ENCODE measurements at places on chromosomes 16 and 17. TPM values are rescaled to one million over a fixed set of nuclear protein-coding genes. Genes with fewer than 3 reads are reported as not detected.

- H3K27me3 ChIP-seq, result no peaks in the 10 kb centered on the region
- peak overlapping the region; percentile 81 for H3K27ac ChIP-seq
- peaks cover 49% of the 10 kb centered on the region for H3K4me1 ChIP-seq
- H3K4me3 ChIP-seq, result no peak overlapping the region
- H3K36me3 ChIP-seq, result no peaks in the 10 kb centered on the region
- no peak for DNase-seq
These were observed 9.9 kb downstream of the CYGB start for GRCh38 chr17:76527430-76528111.

DNA sequence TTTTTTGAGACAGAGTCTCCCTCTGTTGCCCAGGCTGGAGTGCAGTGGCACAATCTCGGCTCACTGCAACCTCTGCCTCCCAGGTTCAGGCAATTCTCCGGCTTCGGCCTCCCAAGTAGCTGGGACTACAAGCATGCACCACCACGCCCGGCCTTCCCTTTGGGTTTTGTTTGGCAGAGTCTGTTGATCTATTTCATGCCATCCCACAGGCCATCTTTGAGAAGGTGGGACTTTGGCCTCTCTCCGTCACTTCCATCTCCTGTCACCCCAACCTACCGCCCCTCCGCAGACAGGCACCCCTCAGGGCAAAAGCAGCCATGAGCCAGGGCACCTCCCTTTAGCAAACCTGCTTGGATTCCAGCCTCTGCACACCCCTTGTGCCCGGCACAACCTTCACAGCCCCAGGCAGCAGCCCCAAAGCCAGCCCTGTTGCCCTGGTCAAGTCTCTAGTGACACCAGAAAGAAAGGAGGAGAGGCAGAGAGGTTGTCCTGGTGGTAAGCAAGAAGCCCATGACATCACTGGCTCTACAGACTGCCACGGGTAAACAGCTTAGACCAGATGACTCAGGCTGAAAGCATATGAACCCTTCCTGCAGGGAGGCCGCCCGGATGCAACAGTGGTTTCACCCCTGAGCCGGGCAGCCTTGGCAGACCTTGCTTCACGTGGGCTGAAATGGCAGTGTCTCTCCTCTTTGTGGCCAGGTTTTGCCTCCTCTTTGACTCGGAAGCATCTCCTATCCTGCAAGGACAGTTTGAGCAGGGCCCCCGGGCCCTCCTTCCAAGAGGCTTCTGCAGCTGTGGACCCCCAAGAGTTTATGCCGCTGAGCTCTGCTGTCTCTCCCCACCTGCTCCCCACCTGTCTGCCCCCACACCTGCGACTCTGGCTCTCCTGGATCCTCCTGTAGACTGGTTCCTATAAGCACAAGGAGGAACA is 8.1 kb upstream of the TIMP2 start:
- no peaks in the 10 kb centered on the region for H3K27me3 ChIP-seq
- peak overlapping the region; percentile 70 for H3K27ac ChIP-seq
- no peak overlapping the region for H3K4me3 ChIP-seq
- H3K36me3 ChIP-seq, result no peaks in the 10 kb centered on the region

DNA sequence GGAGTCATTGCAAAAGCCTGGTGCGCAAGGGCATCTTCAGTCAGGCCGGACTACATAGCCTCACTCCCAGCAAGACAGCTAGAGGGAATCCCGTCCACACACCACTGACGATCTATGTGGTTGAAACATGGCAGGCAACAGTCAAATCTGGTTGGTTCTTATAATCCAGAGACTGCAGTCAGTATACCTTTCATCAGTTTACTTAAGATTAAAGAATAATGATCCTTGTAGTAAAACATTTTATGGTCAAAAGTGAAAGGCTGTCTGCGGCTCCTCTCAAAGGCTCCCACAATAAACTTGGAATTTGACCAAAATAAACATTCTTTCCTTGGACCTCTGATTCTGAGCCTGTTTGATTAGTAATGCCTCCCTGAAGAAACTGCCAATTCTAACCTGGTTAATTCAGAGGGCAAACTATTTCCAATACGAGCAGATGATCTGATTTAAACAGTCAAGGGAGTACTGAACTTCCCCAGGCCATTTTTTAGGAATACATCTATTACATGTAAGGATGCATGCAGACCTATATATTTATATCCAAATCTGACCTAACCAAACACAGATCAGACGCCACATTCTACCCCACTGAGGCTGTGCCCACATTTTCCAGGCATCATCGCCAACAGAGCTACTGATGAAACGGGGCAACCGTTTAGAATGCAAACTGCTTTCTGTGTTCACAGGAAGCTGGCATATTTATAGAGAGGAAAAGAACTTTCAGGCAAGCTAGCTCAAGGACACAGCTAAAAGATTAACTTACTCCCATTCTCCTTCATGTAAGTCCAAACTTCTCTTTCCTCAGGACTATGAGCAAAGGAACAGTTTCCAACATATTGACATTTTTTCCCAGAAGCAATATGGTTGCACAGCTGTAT is 15.3 kb upstream of the TXNDC11 start:
- H3K36me3 ChIP-seq, result peaks cover 65% of the 10 kb centered on the region
- peaks cover 14% of the 10 kb centered on the region for H3K4me1 ChIP-seq
- no peak overlapping the region for H3K27ac ChIP-seq
- H3K27me3 ChIP-seq, result no peaks in the 10 kb centered on the region
- peak; percentile 70 for DNase-seq
- H3K4me3 ChIP-seq, result no peak overlapping the region

- H3K27me3 ChIP-seq, result no peaks in the 10 kb centered on the region
- no peak for DNase-seq
These were observed 410.1 kb downstream of the NPIPA8 start for GRCh38 chr16:17926461-17926860.

DNA sequence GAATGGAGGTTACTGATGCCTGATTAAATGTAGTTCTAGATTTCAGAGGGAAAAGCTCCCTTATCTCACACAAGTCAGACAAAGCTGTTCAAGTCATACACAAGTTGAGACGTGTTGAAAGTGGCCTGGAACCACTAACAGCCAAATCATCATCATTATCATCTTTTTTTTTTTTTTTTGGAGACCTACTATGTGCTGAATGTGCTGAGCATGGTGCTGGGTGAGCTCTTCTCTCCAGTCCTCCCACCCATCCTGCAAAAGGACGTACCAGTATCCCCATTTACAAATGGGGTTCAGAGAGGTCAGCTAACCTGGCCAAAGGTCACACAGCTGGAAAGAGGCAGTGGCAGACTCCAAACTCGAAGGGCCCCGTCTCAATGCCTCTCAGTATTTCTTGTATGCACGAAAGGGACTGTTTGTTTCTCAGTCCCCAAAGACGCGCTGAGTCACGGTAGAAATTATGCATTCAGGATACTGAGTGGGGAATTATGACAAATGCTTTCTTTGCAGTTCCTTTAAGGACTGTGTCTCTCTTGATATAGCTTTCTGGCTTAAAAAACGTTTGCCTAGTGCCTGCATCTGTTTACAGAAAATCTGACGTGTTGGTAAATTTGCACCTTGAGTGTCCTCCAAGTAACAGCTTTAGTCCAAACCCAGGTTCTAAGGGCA is 235.5 kb downstream of the XYLT1 start:
- no peaks in the 10 kb centered on the region for H3K27me3 ChIP-seq
- no peaks in the 10 kb centered on the region for H3K4me1 ChIP-seq
- no peaks in the 10 kb centered on the region for H3K36me3 ChIP-seq
- H3K4me3 ChIP-seq, result no peak overlapping the region
- DNase-seq, result no peak

- H3K4me3 ChIP-seq, result peak within 1 kb of the TSS; percentile 97
- H3K27me3 ChIP-seq, result no peaks in the 10 kb centered on the region
- peaks cover 15% of the 10 kb centered on the region for H3K4me1 ChIP-seq
- peaks cover 11% of the 10 kb centered on the region for H3K36me3 ChIP-seq
These were observed at the start of gene RUSF1 for GRCh38 chr16:31507929-31508705. Gene RUSF1 (minus strand): TSS chr16:31508391. CDS start chr16:31508373, 18 bp downstream.

GRCh38 chr17:64281962-64282752 is 19.1 kb upstream of the TEX2 start:
- H3K27me3 ChIP-seq, result no peaks in the 10 kb centered on the region
- H3K4me1 ChIP-seq, result no peaks in the 10 kb centered on the region
- H3K36me3 ChIP-seq, result no peaks in the 10 kb centered on the region

The GLIS2 gene
- polyA plus RNA-seq, result 11.5 TPM

DNA sequence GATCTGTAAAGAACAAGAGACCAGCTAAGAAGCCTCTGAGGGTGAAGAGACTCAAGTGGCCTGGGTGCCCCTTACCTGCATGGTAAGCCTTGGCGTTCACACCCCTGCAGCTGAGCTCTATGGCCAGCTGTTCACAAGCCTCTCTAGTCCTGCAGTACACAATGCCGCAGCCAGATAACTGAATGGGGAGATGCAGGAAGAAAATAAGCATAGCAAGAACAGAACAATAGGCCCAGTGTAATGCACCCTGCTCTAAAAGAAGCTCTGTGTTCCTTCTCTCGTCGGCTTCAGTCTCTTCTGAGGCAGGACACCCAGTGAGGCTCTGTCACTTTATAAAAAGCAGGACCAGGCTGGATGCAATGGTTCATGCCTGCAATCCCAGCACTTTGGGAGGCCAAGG is 5.4 kb downstream of the RECQL5 start:
- no peak overlapping the region for H3K4me3 ChIP-seq
- H3K4me1 ChIP-seq, result peaks cover 9% of the 10 kb centered on the region
- H3K27ac ChIP-seq, result no peak overlapping the region
- no peaks in the 10 kb centered on the region for H3K27me3 ChIP-seq

- H3K4me3 ChIP-seq, result no peak overlapping the region
- H3K27ac ChIP-seq, result no peak overlapping the region
- DNase-seq, result no peak
- no peaks in the 10 kb centered on the region for H3K4me1 ChIP-seq
- H3K27me3 ChIP-seq, result peaks cover 6% of the 10 kb centered on the region
These were observed 15.7 kb upstream of the CCL1 start for GRCh38 chr17:34378664-34379101.

GRCh38 chr17:80416940-80417293 is 1.9 kb downstream of the ENDOV start:
- no peak for DNase-seq
- peaks cover 15% of the 10 kb centered on the region for H3K4me1 ChIP-seq
- no peak overlapping the region for H3K27ac ChIP-seq

GRCh38 chr16:9297437-9298113 is 206.1 kb downstream of the HAPSTR1 start:
- no peak for DNase-seq
- H3K36me3 ChIP-seq, result no peaks in the 10 kb centered on the region
- no peak overlapping the region for H3K27ac ChIP-seq
- H3K4me3 ChIP-seq, result no peak overlapping the region

- H3K4me3 ChIP-seq, result peak overlapping the region; percentile 42
- H3K27ac ChIP-seq, result peak overlapping the region; percentile 83
- peaks cover 56% of the 10 kb centered on the region for H3K4me1 ChIP-seq
- no peaks in the 10 kb centered on the region for H3K27me3 ChIP-seq
- DNase-seq, result peak; percentile 96
- peaks cover 21% of the 10 kb centered on the region for H3K36me3 ChIP-seq
These were observed 3.8 kb downstream of the LITAFD start for GRCh38 chr16:8885674-8886592.

The ZNF688 gene
- 15.8 TPM for polyA plus RNA-seq

DNA sequence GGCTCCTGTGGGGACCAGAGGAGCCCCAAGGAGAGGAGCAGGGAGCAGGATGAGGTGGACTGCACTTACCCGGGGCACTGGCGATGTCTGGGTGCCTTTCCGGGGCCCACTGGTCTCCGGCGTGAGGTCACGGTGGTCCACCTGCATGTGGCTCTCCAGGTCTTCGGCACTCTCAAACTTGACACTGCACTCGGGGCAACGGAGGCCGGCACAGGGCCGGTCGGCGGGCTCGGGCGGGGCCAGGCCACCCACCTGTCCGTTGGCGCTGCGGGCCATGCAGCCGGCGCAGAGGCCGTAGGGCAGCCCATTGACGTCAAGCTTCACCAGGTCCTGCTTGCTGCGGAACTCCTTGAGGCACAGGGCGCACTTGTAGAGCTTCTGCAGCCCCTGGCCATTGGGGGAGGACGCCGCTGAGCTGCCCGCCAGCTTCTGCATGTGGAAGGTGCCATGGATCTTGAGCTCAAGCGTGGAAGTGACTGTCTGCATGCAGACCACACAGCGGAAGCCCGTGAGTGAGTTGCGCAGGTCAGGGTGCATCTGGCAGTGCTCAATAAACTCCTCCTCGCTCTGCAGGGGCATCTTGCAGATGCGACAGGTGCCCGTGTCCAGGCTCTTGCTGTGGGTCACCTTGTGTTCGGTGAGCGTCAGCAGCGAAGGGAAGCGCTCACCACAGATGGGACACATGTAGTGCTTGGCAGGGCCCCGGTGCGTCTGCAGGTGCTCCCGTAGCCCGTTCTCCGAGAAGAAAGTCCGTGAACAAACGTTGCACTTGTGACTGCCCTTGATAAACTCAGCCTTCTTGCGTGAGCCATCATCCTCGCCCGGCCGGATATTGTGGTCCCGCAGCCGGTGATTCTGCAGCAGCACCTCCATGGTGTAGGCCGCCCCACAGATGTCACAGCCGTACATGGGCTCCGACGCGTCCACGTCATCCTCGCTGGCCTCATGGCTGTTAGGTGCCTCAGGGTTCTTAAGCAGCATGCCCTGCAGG is 220.0 kb downstream of the ZNF423 start:
- H3K4me3 ChIP-seq, result no peak overlapping the region
- H3K4me1 ChIP-seq, result peaks cover 9% of the 10 kb centered on the region
- no peaks in the 10 kb centered on the region for H3K27me3 ChIP-seq
- H3K27ac ChIP-seq, result no peak overlapping the region
- H3K36me3 ChIP-seq, result peaks cover 36% of the 10 kb centered on the region

The PRR35 gene
- polyA plus RNA-seq, result not detected

DNA sequence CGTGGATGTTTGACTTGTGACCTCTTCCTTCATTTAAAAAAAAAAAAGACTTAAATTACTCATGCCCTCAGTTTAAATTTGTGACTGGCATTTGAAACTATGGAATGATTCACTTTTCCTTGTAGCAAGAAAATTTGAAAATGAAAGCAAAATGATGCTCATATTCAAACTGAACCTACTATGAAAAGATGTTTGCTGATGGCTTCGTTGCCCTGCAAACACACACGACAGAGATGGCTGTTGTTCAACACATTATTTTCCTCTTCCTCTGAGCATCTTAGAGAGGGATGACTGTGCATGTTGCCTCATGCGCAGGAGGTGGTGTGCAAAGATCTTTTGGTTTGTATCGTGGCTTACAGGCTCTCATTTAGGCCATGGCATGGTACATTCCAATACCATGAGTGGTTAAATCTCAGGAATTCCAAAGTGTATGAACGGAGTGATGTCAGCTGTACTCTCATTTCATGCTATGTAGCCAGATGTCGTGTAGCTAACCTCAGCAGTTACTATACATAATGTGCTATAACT is 164.5 kb downstream of the PRKCA start:
- no peaks in the 10 kb centered on the region for H3K36me3 ChIP-seq
- H3K27ac ChIP-seq, result no peak overlapping the region
- no peak for DNase-seq
- H3K4me1 ChIP-seq, result peaks cover 29% of the 10 kb centered on the region
- H3K27me3 ChIP-seq, result no peaks in the 10 kb centered on the region
- H3K4me3 ChIP-seq, result no peak overlapping the region

The APPBP2 gene
- polyA plus RNA-seq, result 30.5 TPM

The ABCA10 gene
- polyA plus RNA-seq, result 7.5 TPM

- no peak for DNase-seq
- peaks cover 11% of the 10 kb centered on the region for H3K36me3 ChIP-seq
- H3K4me3 ChIP-seq, result no peak overlapping the region
- no peak overlapping the region for H3K27ac ChIP-seq
- peaks cover 5% of the 10 kb centered on the region for H3K4me1 ChIP-seq
These were observed 2.0 kb downstream of the CDIP1 start for GRCh38 chr16:4536391-4537106.

The CKLF gene
- 30.9 TPM for polyA plus RNA-seq

The C16orf96 gene
- 0.18 TPM for polyA plus RNA-seq

- no peak for DNase-seq
- H3K4me3 ChIP-seq, result no peak within 1 kb of the TSS
- no peak within 1 kb of the TSS for H3K27ac ChIP-seq
- peaks cover 55% of the 10 kb centered on the region for H3K36me3 ChIP-seq
- H3K27me3 ChIP-seq, result no peaks in the 10 kb centered on the region
These were observed at the start of gene RSKR for GRCh38 chr17:28613931-28614381. Gene RSKR (minus strand): TSS chr17:28614185. CDS start chr17:28614161, 24 bp downstream.

Measured in large intestine (tissue), 12 donors.